ENCODE measurements at places on chromosomes 5 and 9. TPM values are rescaled to one million over a fixed set of nuclear protein-coding genes. Genes with fewer than 3 reads are reported as not detected.

DNA sequence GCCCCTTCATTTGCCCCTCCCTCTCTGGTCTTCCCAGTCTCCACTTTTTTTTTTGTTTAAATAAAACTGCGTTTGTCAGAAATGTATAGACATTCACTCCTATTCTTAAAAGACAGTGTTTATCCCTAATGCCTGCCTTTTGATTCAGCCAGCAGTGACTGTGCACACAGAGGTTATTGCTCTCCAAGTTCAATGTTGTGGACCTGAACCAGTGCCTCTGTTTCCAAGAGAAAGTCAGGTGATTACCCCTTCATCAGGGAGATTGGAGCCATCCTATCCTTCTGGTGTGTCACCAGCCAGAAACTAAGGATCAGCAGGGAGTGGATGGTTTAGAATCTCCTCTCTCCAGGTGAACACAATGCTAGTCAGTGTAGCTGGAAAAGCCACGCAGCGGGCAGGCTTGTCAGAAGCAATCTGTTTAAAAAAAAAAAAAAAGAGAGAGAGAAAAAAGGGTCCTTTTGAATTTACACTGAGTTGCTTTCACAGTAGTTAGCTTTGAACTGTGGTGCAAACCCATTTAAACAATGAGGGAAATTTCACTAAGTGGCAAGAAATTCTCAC lies 167.5 kb upstream of the DMRT1 start:
- no peak for DNase-seq

DNA sequence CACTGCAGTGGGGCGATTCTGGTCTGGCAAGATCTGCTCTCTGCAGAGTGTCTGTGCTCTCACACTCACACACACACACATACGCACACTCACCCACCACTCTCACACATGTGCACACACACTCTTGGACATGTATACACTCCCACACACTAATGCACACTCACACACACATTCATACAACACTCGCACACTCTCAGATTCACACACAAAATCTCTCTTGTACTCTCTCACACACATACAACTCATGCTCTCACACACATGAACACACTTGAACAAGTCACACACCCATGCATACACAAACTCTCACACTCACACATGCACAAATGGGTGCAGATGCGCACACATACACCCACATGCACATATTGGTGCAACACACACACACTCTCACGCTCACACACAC lies 31.7 kb downstream of the TMEM174 start:
- no peak for DNase-seq

DNA sequence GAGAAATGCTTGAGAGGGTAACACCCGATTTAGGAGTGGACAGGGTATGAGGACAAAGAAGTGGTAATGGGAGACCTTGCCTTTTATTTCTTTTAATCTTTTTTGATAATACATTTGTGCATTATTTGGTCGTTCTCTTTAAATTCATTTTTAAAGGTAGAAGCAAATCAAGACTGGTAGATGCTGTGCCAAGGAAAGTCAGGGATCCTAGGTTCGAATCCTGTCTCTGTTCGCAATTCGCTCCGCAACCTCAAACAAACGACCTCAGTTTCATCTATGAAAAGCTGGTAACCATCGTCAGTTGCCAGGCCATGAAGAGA lies 353 bp upstream of the TMED9 start:
- DNase-seq: no peak

GRCh38 chr5:139392678-139393496 lies 2.0 kb downstream of the PROB1 start:
- no peak for DNase-seq

DNA sequence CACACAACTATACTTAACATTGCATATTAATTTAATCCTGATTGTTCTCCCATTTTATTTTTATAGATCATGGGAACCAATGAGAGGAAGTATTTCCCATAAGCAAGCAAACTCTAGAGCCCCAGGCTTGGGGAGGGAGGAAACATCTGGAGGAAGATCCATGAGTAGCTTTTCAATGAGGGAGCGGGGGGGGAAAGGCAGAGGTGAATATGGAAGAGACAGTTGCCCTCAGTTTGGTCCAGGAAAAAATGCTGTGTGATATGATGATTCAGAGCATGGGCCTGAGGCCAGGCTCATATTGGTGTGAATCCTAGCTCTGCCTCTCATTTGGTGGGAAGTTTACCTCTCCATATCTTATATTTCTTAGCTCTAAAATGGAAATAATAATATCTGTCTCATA lies 42.2 kb upstream of the ALDOB start:
- no peak for DNase-seq

The ZNF346 gene
- total RNA-seq: 11.1 TPM

The LHX3 gene
- total RNA-seq: not detected

The TMC1 gene
- not detected for total RNA-seq

The UGCG gene
- total RNA-seq: 130 TPM

The TLX3 gene
- total RNA-seq: not detected

The HMMR gene
- 4.0 TPM for total RNA-seq

The KIF20A gene
- 2.7 TPM for total RNA-seq

The ESM1 gene
- total RNA-seq: 0.54 TPM

The SOX30 gene
- total RNA-seq: 0.14 TPM

The ANKDD1B gene
- total RNA-seq: 0.41 TPM

The MARCOL gene
- total RNA-seq: not detected
